ENCODE measurements at places on chromosomes 4 and X. TPM values are rescaled to one million over a fixed set of nuclear protein-coding genes. Genes with fewer than 3 reads are reported as not detected.

SPIN3 gene
- total RNA-seq: 27.5 TPM

HUWE1 gene
- 113 TPM for total RNA-seq

ANKRD17 gene
- total RNA-seq: 73.3 TPM

PARM1 gene
- 6.9 TPM for total RNA-seq

MAD2L1 gene
- total RNA-seq: 5.7 TPM

DUX4 gene
- total RNA-seq: not detected

NPY5R gene
- 32.0 TPM for total RNA-seq

CCDC149 gene
- total RNA-seq: 19.2 TPM

PCDH18 gene
- total RNA-seq: 17.9 TPM

PGAM4 gene
- not detected for total RNA-seq

P2RY4 gene
- not detected for total RNA-seq

FAAH2 gene
- 3.7 TPM for total RNA-seq

PNMA6F gene
- 0.49 TPM for total RNA-seq

GPRIN3 gene
- total RNA-seq: 39.6 TPM

CXCL5 gene
- total RNA-seq: 0.25 TPM

CABS1 gene
- not detected for total RNA-seq

SMIM10L2A gene
- 9.1 TPM for total RNA-seq

ZAR1 gene
- 0.25 TPM for total RNA-seq

CDS1 gene
- 6.6 TPM for total RNA-seq

CSAG2 gene
- total RNA-seq: not detected
